ENCODE measurements at places on chromosomes 3 and 15.

GRCh38 chr15:78265137-78265460, 737 bp downstream of the DNAJA4 start:
- DNase-seq = no peak

- DNase-seq = no peak
Measured at GRCh38 chr3:27568393-27568792, 84.2 kb upstream of the SLC4A7 start.

DNA sequence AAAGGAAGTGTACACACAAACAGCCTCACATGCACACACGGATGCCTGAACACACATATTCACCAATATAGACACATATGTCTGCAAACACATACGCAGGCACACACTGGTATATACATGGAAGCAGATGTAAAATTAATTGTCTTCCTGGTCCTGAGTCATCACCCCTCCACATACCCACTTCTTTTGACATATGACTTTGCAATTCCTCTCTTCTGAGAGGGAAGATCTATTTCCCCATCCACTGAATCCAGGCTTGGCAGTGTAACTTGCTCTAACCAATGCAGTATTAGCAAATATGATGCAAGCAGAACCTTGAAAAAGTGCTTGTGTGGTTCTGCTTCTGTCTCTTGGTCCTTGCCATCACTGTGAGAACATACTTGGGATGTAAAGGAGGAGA, 76.8 kb upstream of the HRH1 start:
- no peak for DNase-seq

DNA sequence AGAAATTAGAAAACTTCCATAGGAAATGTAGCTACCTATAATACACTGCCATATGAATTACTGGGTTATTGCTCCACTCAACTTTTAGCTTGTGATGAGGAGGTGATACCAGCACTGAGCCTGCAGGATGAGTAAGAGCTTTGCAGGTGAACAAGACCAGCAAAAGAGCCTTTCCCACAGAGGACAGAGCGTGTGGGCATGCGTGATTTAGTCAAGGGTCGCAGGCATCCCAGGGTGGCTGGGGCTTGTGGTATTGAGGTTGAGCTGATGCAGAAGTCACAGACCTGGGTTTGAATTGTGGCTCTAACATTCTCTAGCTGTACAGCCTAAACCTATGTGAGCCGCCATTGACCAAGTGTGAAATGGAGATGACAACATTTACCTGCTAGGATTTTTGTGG, 5.6 kb downstream of the NRROS start:
- no peak for DNase-seq

DNA sequence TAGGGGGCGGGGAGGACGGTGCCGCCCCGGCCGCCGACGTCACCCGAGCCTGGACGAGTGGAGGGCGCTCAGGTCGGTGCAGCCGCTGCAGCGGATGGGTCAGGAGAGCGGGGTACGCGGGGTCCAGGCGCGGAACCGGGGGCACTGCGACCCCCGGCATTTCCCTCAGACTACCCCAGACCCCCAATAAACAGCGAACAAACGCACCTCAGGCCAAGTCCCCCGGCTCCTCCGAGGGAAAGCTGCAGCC, 78.9 kb downstream of the IQSEC1 start:
- peak; percentile 31 for DNase-seq

Data from ACHN (cell line).